Upper lobe of left lung (tissue), 6 donors: ENCODE measurements at places on chromosomes 1 and 21.
A peak's percentile ranks its signal among the peaks of the same experiment; 100 is the strongest.

- H3K27ac ChIP-seq: peak overlapping the region; percentile 76
- peaks cover 36% of the 10 kb centered on the region for H3K4me1 ChIP-seq
- no peaks in the 10 kb centered on the region for H3K27me3 ChIP-seq
- H3K4me3 ChIP-seq: no peak overlapping the region
- H3K36me3 ChIP-seq: no peaks in the 10 kb centered on the region
- DNase-seq: no peak
These were observed 38.0 kb downstream of the NUAK2 start for GRCh38 chr1:205283270-205284147.

GRCh38 chr1:208150833-208151458, 93.2 kb downstream of the PLXNA2 start:
- peak overlapping the region; percentile 33 for H3K27ac ChIP-seq
- H3K4me3 ChIP-seq: no peak overlapping the region
- no peaks in the 10 kb centered on the region for H3K27me3 ChIP-seq

DNA sequence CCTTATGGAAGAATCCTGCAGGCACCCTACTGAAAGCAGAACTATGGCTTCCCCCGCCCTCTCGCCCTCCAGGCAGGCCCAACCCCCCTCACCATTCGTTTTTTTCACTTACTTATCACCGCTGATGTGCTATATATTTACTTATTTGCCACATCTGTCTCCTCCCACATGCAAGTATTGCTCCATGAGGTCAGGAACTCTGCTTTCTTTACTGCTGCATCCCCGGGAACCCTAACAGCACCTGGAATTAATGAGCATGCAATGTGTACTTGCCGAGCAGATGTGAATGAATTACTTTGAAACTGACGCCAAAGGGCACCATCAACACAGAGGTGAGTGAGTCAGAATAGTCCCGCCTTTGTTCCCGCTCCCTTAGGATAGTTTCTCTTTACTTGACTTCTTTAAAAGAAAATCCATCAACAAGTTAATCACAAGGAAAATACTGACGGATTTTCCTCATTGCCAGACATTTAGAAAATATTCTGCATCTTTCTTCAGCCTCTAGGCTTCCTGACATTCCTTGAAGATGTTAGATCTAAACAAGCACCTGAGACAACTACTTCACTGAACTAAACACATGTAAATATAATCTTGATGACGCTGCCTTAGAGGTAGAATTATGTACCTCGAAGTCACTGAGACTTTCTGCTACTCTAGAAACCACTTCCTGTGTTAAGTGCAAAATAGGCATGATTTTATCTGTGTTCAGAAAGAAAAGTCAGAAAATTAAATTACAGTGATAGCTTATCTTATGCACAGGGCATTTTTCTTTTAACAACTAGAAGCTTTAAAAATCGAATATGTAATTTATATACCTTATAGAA, 17.5 kb upstream of the RAB4A start:
- no peaks in the 10 kb centered on the region for H3K36me3 ChIP-seq
- no peak for DNase-seq
- H3K4me1 ChIP-seq: peaks cover 6% of the 10 kb centered on the region

DNA sequence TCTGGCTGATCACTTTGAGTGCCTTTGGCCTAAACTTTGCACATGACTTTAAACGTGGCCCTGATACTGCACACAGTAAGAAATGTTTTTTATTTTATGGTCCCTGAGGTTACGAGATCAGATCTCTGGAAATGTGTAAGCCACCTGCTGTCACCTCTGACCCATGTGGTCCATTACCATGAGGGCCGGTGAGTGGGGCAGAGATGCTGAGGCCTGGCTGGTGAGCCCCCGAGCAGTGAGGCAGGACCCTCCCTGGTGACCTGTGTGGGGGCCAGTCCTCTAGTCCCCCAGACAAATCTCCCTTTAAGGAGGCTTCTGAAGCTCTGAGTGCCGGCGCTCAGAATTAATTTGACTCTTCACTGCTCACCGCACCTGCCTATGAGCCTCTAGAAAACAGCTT, 12.4 kb downstream of the TFF3 start:
- H3K4me1 ChIP-seq: peaks cover 7% of the 10 kb centered on the region
- no peak overlapping the region for H3K4me3 ChIP-seq
- no peaks in the 10 kb centered on the region for H3K36me3 ChIP-seq
- DNase-seq: no peak

DNA sequence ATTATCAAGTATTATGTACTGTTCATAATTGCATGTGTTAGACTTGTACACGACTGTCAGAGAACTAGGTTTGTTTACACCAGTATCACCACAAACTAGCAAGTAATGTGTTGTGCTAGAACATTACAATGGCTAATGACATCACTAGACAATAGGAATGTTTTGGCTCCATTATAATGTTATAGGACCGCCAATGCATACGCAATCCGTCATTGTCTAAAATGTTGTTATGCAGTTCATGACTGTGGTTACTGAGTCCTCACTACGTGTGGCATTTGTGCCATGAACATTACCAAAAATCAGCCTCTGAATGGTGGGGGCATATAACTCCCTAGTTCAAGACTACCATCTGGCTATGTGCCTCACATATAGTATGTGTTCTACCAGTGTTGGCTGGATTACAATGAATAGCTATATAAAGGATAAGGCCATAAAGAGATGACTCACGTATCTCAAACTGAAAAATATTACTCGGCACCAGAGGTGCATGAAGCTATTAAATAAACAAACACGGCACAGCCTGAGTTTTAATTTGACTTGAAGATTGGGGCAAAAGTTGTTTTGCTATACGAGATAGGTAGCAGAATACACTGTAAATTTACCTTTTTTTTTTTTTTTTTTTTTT, 89.1 kb upstream of the COL24A1 start:
- DNase-seq: no peak
- no peaks in the 10 kb centered on the region for H3K36me3 ChIP-seq
- H3K4me3 ChIP-seq: no peak overlapping the region

DNA sequence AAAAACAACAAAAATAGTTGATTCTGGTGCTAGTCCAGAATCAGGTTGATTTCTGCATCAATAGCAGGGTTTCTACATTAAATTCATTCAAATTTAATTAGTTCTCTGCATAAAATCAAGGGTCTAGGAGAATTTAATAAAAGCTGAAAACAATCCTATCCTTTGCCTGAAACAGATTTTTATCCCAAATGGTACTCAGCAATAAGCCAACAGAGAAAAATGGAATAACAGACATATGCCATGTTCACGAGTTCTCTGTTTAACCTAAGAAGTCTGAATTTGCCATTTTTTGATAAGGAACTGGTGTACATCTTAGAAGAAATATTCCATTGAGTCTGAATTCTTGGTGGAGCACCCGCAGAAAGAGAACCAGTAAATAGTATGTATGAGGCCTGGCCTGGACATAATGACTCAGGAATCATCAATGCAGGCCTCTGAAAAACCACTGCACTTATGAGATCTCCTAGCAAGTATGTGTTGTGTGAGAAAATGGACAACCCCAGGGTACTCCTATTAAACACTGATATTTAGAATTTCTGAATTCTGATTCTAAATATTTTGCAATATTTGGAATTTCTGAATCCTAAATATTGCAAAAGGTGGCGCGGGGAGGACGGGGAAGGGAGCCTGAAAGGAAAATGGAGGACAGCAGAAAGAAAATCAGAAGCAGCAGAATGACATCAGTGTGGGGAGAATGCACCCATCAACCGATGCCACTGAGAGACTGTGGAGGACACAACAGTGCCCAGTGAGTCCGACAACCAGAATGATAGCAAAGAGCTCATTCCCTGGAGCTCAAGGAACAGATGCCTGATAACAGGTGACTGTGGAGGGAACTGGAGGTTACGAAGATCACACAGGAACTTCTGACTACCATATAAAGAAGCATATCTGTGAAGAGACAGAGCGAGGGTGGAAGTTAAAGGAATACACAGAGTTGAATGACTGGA, 97.6 kb downstream of the APP start:
- H3K36me3 ChIP-seq: no peaks in the 10 kb centered on the region
- no peak overlapping the region for H3K4me3 ChIP-seq
- DNase-seq: no peak
- H3K27me3 ChIP-seq: no peaks in the 10 kb centered on the region

- peak; percentile 48 for DNase-seq
- no peak overlapping the region for H3K4me3 ChIP-seq
- no peaks in the 10 kb centered on the region for H3K36me3 ChIP-seq
- no peaks in the 10 kb centered on the region for H3K4me1 ChIP-seq
These were observed 20.8 kb upstream of the RGS2 start for GRCh38 chr1:192787914-192788585.

DNA sequence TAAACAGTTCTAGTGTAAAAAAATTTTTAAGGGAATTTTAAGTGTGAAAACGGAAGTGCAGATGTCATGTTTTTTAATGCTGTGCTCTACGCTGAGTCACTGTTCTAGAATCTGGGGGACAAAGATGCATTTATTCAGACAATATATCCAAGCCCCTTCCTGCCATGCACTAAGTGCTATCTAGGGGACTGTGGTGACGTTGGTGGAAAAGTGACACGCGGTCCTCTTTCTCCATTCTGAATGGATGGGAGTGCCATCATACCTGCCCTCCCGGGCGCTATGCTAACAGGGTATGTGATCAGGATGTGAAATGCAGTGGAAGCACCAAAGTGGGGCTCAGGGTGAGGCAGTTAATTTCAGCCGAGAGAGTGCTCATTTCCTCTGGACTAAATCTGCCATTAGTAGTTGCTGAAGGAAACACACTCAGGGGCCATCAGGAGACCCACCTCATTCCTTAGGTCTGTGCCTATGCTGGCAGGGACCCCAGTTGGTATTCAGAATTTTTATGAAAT, 6.6 kb downstream of the C1orf226 start:
- H3K27ac ChIP-seq: no peak overlapping the region
- H3K27me3 ChIP-seq: no peaks in the 10 kb centered on the region
- no peak overlapping the region for H3K4me3 ChIP-seq

DNA sequence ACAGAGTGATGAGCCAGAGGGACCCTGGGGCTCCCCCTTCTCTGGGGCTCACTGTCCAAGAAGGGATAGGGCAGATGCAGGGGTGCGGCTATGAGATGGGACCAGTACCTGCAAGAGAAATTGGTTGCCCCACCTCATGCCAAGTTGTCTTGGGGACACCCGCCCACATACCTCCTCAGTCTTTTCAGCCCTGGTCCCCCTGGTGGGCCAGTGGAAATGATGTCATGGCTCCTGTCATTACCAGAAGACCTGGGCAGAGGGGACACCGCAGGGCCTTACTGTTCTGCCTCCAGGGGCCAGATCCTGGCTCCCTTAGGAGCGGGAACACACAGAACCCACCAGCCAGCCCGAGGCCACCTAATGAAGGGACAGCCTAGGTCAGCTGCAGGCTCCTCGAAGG, 63.2 kb downstream of the CDK18 start:
- H3K27ac ChIP-seq: no peak overlapping the region
- DNase-seq: no peak
- no peaks in the 10 kb centered on the region for H3K36me3 ChIP-seq
- peaks cover 8% of the 10 kb centered on the region for H3K4me1 ChIP-seq
- H3K4me3 ChIP-seq: no peak overlapping the region

GRCh38 chr1:119416006-119416640, 1.2 kb downstream of the HSD3B2 start:
- no peaks in the 10 kb centered on the region for H3K36me3 ChIP-seq
- no peak for DNase-seq
- H3K4me1 ChIP-seq: no peaks in the 10 kb centered on the region
- H3K27ac ChIP-seq: no peak overlapping the region
- no peak overlapping the region for H3K4me3 ChIP-seq

DNA sequence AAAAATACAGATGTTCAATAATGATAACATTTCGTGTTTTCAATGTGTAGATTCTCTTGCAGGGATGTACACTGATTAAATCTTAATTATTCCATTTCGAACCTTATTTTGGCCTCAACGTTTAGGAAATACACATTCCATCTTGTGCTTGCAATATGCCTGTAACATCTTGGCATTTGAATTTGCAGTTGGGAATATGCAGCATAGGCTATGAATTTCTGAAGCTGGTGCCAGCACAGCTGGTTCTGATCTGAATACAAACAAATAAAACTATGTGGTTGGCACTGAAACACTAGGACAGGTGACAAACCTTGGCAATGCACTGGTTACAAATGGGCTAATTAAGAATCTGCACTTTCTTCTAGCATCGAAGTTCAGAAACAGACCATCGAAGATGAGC, 108.4 kb downstream of the ERG start:
- H3K27ac ChIP-seq: no peak overlapping the region
- DNase-seq: no peak
- H3K27me3 ChIP-seq: no peaks in the 10 kb centered on the region

GRCh38 chr21:34519016-34519415, 7.0 kb upstream of the KCNE1 start:
- H3K4me1 ChIP-seq: peaks cover 21% of the 10 kb centered on the region
- no peaks in the 10 kb centered on the region for H3K27me3 ChIP-seq
- peaks cover 8% of the 10 kb centered on the region for H3K36me3 ChIP-seq
- DNase-seq: no peak

DNA sequence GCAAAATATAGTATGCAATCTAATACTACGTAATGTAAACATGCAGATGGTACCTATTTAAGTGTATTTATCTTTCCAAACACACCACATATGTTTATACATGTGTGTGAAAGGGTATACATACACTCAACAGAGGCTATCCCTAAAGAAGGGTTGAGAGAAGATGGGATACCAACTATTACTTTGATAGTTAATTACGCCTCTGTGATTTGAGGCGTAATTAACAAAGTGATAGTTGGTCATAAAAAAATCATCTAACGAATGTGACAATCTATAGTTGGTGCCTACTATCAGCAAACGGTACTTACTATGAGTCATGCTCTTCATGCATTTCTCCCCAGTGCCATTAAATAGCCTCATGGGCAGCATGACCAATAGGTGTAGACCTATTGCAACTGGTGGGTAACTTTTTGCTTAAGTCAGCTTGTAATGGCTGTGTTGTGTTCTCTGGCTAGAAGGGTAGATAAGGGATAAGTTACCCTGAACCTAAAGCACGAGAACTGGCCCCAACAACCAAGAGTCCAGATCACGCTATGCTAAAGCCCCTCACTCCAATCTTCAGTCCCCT, 15.3 kb downstream of the RCAN1 start:
- peaks cover 30% of the 10 kb centered on the region for H3K4me1 ChIP-seq
- H3K27ac ChIP-seq: no peak overlapping the region
- no peak for DNase-seq
- H3K36me3 ChIP-seq: no peaks in the 10 kb centered on the region
- no peak overlapping the region for H3K4me3 ChIP-seq

GRCh38 chr1:77156214-77156613, 63.0 kb downstream of the PIGK start:
- H3K4me1 ChIP-seq: no peaks in the 10 kb centered on the region
- H3K4me3 ChIP-seq: no peak overlapping the region
- no peaks in the 10 kb centered on the region for H3K36me3 ChIP-seq
- no peak for DNase-seq
- no peak overlapping the region for H3K27ac ChIP-seq
- H3K27me3 ChIP-seq: no peaks in the 10 kb centered on the region
